Fibroblast of lung (primary cell): ENCODE measurements at places on chromosomes 1 and 21. TPM values are rescaled to one million over a fixed set of nuclear protein-coding genes. Genes with fewer than 3 reads are reported as not detected.

- peak; percentile 49 for DNase-seq
Measured at GRCh38 chr1:36486439-36487335, 4.0 kb upstream of the CSF3R start.

DNA sequence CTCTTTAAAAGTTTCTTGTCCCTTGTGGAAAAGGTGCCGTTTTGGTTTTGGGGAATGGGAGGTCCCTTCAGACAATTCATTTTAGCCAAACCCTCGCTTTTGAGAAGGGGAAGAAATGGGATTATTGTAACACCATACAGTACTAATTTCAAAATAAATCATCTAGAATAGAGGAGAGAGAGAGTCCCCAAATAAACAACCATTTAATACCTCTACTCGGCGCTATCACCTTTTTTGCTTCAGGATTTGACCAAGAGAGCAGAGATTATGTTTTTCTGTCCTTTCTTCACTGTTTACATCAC is 770 bp upstream of the RC3H1 start:
- no peak for DNase-seq

GRCh38 chr1:226702318-226702956 is 36.6 kb downstream of the ITPKB start:
- DNase-seq = peak; percentile 74

DNA sequence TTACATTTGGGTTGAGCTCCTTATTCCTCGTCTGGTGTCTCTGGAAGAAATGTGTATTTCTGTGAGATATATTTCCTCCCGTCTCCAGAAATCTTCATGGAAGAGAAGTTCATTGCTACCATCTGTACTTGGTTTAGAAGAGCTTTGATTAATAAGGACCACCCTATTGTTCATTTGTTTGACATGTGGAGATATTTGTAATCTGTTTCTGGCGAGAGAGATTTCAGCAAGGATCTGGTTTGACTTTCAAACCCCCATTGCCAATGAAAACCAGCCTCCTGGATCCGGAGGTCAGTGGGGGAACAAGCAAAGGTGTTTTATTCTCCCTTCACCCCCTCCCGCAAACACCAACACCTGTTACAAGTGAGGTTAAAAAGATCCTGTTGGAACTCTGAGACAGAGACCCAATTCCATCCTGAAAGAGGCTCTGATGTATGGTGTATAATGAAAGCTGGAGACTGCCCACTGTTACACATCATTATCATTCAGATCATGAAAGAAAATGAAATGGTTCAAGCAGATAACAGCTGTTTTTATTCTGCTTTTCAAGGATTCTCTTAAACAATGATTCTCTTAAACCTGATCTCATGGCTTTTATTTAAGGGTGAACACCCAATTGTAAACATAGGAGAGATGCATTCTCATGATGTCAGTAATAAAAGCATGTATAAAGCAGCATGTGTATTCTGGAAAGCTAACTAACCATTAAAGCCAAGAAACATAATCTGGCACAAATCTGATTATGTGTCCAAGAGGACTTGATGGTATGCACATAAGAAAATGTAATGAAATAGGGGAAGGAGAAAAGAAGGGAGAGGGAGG is 393.5 kb upstream of the ADGRL2 start:
- DNase-seq = no peak

- DNase-seq = peak; percentile 66
Measured at GRCh38 chr21:34965200-34966174, 83.6 kb downstream of the RUNX1 start.

DNA sequence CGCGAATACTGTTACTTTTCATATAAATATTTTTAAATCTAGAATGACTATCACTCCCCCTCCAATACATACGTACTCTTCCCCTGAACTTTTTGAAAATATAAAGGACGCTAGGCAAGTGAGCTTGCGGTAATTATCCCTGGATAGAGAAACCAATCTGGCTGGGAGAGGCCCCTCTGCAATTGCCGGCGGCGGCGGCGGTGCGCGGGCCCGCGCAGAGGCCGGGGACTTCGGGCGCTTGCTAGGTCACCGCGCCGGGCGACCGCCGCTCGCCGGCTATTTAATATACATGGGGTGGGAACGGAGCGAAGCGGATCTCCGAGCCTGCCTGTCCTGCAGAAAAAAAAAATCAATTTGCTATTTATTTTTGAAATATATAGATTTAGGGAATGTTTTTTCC is 416.3 kb upstream of the ESRRG start:
- no peak for DNase-seq

GRCh38 chr1:51506537-51506936 is 12.5 kb downstream of the EPS15 start:
- peak; percentile 92 for DNase-seq

GRCh38 chr1:40122855-40123254 is 25.8 kb upstream of the PPT1 start:
- no peak for DNase-seq

GRCh38 chr1:208433086-208433485 is 188.9 kb upstream of the PLXNA2 start:
- DNase-seq = peak; percentile 12

- no peak for DNase-seq
Measured at GRCh38 chr1:201396861-201397464, 2.2 kb downstream of the LAD1 start.

DNA sequence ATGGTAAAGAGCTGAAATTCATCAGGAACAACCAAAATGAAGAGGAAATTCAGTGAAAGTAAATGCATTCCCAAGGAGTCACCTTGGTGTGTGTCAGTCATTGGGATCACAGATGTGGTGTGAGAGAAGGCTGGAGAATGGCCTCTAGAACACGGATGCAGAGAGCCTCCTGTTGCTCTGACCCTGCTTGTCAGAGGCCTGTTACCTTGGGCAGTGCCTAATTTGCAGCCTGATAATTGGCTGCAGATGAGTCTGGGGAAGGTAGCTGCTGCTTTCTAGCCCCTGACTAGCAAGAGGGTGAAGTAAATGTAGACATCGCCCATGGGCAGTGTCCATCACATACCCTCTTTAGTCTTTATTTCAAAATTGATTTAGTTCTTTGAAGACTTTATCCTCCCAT is 3.3 kb downstream of the GCSAML start:
- DNase-seq = no peak

- no peak for DNase-seq
Measured at GRCh38 chr21:39531840-39532239, 80.1 kb downstream of the SH3BGR start.

Gene PRDM2
- 7.2 and 9.1 TPM in 2 replicates for total RNA-seq

Gene TMEM35B
- 31.3 and 36.0 TPM in 2 replicates for total RNA-seq

Gene SPRR4
- total RNA-seq = not detected in 2 replicates

Gene RCSD1
- under 0.01 TPM in 1 of 2 replicates, not detected in the other for total RNA-seq

Gene MTOR
- 25.4 and 36.2 TPM in 2 replicates for total RNA-seq

Gene CHD5
- under 0.01 TPM in 2 replicates for total RNA-seq

Gene ATP1A4
- 0.26 TPM in 1 of 2 replicates, not detected in the other for total RNA-seq
